ENCODE measurements at places on chromosomes 5 and 9.

GRCh38 chr5:139481122-139481533, 1.4 kb downstream of the STING1 start:
- no peak for DNase-seq

DNA sequence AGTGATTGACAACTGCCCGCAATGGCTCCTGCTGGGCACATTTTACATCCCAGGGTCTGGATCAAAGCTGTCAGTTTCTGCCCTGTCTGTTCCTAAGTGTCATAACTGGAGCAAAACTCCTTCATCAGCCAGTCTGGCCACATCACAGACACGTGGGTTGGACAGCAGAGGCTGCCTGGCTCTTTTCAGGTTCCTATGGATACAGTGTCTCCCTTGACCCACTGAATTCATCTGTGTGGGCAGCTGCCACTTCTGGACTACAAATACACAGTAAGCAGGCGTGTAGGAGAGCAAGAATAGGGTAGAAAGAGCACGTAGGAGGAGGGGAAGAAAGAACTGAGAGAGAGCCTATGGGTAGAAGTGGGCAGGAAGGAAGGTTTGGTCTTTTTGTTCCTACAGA, 238.0 kb downstream of the ENC1 start:
- DNase-seq: no peak

- no peak for DNase-seq
Measured at GRCh38 chr5:178404987-178405386, 172.4 kb upstream of the PHYKPL start.

DNA sequence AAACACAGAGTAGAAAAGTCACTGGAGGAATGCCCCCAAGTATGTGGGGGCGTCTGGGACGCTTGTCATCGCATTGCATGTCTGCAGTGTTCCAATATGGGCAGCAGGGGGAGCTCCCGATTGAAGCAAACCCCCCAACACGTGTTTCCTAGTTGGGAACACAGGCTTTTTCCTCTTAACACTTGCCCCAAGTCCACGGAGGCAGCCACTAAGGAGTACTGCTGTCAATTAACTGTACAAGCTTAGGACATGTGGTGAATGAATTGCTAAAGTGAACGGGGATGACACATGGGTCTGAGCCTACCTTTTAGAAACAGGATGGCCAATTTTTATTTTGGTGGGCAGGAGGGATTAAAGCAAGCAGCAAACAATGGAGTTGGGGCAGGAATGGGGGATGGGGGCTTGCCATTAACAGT, 2.2 kb downstream of the GABRB2 start:
- peak; percentile 49 for DNase-seq

DNA sequence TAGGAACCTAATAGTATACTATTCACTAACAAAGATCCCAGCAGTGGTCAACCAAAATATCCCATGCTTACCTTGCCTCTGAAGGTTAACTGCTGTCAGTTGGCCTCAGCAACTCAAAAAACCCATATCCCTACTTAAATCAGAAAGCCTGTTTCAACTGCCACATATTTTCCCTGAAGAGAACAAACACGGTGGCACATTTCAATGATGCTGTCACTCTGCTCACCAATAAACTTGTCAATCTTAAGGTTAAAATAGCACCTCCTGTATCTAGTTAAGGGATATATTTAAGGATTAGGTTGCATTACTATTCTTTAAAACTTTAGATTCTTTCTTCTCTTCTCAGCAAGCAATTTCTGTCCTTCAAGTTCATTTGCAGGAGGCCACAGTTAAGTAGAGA, 986.9 kb downstream of the CDH18 start:
- DNase-seq: no peak

DNA sequence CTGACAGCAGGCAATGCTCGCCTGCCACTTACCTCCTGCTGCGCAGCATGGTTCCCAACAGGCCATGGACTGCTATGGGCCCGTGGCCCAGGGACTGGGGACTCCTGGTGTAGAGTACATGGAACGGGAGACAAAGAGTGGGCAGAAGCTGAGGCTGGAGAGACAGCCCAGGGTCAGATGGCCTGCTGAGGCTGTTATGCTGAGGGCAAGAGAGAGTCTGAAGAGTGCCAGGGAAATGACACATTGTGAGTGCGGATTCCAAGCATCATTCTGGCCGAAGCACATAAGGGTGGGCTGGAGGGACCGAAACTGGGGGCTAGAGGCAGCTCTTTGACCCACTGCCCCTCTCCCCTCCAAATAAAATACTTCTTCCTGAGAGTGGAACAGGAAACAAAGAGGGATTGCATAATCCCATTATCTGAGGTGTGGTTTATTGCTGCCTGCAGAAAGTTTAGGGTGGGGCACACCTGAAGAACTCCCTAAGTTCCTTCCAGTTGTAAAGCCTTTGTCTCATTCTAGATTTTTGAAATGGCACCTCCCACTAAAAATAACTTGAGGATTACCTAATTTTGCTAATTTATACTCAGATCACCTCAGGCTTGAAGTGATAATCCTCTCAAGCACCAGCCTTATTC, 158.1 kb downstream of the ATP10B start:
- DNase-seq: no peak
